ENCODE measurements at places on chromosomes 2 and 18.

GRCh38 chr2:211390536-211391188 is 834.3 kb downstream of the CPS1 start:
- DNase-seq: no peak

DNA sequence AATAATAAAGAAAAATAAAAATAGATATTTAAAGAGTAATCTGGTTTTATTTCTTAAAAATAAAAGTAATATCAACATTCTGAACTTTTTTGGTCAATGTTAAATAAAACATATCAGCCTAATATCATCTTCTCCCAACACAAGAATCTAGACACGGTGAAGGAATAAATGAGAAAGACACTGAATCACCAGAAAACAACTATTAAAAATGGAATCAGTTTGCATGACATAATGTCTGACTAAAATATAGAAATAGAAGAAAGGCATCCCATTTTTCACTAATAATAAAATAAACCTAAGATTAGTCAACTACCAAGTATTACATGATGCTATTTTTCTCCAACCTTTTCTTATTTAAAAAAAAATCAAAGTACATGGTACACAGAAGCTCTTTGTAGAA is 30.8 kb upstream of the TNFAIP6 start:
- DNase-seq: no peak

DNA sequence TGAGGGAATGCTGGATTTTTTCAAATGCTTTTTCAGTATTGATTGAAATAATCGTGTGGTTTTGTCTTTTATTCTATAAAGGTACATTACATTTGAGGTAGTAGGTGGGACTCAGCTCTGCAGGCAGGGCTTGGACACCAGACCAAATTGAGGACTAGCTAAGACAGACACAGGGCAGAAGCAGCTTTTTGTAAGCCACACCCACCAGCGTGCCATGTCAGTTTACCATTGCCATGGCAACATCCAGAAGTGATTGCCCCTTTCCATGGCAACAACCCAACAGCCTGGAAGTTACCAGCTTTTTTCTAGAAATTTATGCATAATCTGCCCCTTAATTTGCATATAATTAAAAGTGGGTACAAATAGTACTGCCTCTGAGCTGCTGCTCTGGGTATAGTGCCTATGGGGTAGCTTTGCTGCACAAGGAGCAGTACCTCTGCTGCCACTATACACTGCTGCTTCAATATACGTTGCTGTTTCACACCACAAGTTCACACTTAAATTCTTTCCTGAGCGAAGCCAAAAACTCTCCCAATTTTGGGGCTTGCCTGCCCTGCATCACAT is 23.6 kb upstream of the VWA3B start:
- DNase-seq: no peak

DNA sequence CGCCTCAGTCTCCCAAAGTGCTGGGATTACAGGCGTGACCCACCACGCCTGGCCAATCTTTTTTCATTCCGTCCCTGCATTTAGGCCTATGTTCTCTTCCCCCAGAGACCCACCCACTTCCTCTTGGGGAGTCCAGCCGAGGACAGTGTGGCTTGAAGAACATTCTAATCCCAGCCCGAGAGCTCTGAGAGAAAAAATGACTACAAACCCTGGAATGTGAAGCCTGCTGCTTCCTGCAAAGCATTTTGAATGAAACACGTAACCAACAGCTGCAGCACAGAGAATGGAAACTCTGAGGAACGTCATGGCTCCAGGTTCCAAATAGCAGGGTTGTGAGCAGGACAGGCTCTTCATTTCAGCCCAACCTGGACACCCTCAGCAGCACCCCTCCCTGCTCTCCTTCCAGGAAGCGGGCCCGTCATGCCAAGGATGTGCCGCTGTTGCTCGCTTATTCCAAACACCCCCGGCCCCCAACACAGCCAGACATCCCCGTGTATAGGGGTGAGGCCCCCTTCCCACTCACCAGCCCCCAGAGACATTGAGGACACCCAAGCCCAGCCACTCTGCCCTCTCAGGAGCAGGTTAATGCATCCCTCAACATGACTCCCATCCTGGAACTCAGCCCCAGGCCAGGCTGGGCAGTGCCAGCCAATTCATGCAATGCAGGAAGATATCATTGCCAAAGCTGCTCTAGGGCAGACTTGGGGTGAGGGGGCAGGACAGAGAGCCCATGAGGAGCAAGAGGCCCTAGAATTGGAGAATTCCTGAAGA is 139.8 kb downstream of the ZFP36L2 start:
- peak; percentile 77 for DNase-seq

- DNase-seq: peak; percentile 33
Observed at GRCh38 chr18:79597831-79598632, 81.6 kb upstream of the CTDP1 start.

DNA sequence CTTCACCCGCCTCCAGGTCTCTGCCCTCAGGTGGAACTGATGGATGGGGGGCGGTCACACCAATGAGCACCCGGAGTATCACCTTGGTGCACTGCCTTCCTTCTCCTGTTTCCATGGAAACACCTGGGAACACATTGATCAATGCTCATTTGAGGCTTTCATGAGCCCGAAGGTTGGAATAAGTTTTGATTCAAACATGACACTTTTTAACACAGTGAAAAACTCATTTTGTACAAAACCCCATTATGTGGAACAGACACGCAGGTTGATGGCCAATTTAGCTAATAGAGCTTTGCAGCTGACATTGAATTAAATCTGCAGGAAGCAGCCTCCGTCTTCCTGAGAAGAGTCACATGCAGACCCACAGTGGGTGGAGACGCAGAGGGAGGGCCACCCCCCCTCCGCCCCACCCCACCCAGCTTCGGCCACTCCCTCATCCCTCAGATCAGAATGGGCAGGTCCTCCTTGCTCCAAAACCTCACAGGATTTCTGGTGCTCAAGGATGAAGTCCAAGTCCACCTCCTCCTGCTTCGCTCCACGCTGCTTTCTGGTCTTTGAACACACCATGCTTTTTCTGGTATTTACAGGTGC is 96.0 kb upstream of the MYCN start:
- DNase-seq: no peak

DNA sequence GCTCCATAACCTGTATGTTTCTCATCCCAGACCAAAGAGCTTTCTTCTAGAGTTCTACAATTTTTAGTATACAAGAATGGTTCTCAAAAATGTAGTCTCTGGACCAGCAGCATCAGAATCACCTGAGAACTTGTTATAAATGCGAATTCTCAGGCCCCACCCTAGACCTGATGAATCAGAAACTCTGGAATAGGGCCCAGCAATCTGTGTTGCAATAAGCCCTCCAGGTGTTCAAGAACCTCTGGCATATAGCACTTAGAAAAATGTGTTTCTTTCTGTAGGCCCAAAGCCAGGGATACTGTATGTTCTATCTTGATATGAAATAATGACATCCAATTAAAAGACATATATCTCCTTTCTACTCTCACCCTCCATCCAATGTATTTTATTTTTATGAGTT is 10.4 kb downstream of the PAIP2B start:
- DNase-seq: no peak

GRCh38 chr2:219598308-219599078 is 836 bp downstream of the STK11IP start:
- no peak for DNase-seq

- DNase-seq: no peak
Observed at GRCh38 chr18:25880441-25880840, 210.0 kb downstream of the SS18 start.

DNA sequence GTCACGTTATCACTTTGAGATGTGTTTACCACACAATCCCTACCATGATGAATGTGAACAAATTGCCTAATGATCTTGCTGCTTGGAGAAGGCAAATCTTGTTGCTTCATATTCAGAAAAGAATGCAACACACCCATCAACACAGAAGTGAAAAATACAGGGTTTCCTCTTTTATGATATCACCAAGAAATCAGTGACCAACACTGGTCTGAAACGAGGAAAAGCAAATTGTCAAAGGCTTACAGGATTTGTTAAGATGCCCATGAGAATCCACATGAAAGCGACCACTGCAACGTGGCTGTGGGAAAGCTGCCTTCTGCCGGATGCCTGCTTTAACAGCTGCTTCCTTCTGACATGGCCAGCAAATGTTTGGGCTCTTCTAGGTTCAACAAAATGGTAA is 397.6 kb upstream of the LRATD1 start:
- no peak for DNase-seq

DNA sequence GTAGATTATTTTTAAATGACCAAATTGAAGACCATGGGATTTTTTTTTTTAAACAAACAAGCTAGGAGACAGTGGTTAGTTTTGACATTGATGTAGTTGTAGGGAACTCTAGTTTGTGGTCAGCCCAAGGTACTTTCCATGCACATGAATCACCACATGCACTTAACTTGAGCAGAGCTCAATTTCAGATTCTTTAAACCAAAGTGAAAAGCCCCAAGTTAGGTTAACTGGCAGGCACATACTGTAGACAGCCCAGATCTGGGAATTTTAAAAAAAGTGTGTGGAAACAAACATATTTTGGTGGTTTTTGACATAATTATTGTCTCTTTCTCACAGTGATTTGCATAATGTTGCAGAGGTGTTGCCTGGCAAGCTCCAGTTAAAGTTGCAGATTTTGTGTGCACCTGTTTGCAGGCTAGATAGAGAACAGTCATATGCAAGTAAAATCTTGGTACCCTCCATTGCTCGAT is 88.4 kb downstream of the BCL2L11 start:
- no peak for DNase-seq

GRCh38 chr2:85437488-85438200 is 19.1 kb downstream of the SH2D6 start:
- peak; percentile 95 for DNase-seq

- DNase-seq: no peak
Observed at GRCh38 chr2:237057893-237058300, 27.8 kb upstream of the COPS8 start.

DNA sequence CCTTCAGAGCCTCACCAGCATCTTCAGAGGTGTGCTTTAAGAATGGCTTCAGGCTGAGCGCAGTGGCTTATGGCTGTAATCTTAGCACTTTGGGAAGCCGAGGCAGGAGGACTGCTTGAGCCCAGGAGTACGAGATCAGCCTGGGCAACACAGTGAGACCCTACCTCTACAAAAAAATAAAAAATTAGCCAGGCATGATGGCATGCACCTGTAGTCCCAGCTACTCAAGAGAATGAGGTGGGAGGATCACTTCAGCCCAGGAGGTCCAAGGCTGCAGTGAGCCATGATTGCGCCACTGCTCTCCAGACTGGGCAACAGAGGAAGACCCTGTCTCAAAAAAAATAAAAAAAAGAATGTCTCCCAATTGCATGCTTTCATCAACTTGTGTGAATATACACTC is 133.3 kb upstream of the ARL5A start:
- no peak for DNase-seq

GRCh38 chr18:48627216-48627615 is 88.4 kb downstream of the CTIF start:
- DNase-seq: no peak

DNA sequence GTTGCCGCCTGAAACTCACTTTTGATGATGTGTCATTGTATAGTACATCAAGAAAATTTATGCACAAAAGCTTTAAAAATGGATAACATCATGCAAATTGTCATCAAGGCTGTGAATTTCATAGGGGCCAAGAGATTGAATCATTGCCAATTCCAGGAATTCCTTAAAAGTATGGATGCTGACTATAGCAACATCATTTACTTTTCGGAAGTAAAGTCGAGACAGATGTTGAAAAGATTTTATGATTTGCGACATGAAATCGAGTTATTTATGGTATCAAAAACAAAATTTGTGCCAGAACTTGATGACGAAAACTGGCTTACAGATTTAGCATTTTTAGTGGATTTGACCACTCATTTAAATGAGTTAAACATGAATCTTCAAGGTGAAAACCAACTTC is 56.3 kb downstream of the ASB1 start:
- DNase-seq: no peak

DNA sequence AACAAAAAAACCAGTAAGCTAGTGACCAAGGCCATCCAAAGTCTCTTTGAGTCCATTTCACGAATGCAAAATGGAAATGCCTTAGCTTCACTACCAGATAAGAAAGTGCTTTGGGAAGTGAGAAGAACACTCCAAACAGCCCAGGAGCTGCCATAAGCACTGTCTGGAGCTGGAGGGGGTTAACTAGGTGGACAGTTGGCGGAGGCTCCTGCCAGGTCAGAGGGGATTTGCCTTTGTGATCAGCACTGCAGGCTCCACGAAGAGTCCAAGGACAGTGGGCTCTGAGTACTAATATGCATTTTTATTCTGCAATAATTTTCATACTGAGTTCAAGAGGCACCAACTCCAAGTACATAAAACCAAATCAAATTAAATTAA is 233.3 kb upstream of the SMAD2 start:
- no peak for DNase-seq

DNA sequence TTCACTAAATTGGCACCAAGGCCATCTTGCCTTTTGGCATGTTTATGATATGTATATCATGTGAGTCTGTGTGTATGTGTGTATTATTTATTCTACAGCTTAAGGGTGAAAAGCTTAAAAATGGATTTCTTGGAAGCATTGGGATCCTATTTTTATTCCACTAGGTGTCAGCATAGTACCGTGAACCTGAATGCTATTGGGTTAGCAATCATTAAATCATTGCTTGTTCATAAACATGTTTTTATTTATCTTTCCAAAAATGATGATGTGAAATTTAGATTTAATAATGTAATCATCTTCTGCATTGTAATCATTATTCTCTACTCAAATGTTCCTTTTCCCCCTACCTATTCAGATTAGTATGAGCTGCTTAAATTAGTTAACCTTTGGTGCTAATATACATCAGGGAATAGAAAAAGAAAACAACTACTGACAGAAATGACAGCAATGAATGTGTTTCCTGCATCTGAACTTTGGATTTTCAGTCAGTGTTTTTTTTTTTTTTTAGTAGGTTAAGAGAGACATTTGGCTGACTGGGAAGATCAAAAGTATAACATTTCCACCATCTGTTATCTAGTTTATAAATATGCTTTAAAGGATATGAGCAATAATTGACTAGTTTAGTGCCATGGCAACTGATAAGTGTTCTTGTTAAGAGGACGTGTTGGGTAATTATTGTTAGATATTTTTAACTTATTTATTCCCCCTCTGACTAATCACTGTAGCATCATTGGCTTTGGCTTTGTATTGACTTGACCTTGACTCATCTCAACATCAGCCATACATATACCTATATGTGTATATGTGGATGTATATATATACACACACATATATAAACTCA is 14.1 kb upstream of the ZSWIM2 start:
- DNase-seq: no peak

DNA sequence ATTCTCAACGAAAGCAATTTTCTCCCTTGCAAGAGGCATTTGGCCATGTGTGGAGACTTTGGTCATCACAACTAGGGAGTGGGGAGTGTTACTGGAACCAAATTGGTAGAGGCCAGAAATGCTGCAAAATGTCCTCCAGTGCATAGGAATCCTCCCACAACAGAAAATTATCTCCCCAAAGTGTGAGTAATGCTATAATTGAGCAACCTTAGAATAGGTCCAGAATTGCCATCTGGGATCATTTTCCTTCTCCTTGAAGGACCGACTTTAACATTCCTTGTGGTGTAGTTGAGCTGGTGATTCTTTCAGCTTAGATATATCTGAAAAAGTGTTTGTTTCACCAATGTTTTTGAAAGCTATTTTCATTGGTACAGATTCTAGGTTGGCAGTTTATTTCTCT is 111.2 kb upstream of the SMIM21 start:
- DNase-seq: no peak

DNA sequence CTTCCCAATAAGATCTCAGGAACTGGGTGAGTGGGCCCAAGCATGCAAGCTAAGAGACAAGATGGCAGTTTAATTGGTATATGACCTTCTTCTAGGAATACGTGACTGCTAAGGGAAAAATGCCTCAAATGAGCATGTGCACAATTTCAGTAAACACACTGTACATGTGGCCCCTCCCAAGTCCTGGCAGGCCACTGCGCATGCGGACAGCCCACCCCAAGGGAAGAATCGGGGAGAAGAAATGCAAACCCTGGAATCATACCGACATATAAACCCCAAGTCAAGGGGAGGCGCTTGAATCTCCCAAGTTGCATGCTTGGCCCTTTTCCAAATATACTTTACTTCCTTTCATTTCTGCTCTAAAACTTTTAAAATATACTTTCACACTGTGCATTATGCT is 15.2 kb upstream of the CCDC93 start:
- DNase-seq: no peak
